Progenitor cell of endocrine pancreas (in vitro differentiated cells): ENCODE measurements at places on chromosomes 12 and 14.

- no peak overlapping the region for H3K4me3 ChIP-seq
- H3K36me3 ChIP-seq = peaks cover 17% of the 10 kb centered on the region
- H3K27me3 ChIP-seq = no peaks in the 10 kb centered on the region
- H3K27ac ChIP-seq = no peak overlapping the region
- DNase-seq = no peak
These were observed 11.8 kb downstream of the USP30 start for GRCh38 chr12:109064143-109064542.

DNA sequence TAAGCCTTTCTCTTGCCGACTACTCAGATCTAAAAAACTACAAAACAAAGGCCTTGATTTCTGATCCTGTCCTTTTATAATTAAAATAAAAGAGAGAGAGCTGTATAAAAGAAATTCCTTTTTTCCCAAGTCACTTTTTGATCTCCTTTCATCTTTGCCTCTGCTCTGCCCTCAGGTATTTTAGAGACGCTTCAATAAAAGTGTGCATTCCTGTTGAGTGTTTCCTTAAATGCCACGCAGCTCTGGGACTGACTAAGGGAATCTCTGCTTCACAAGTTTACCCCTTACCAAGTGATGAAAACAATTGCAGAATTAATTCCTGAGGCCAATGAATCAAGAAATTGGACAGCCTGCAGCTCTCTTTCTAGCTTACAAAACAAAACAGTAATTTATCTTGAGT is 1109.8 kb downstream of the TMTC2 start:
- H3K27me3 ChIP-seq = no peaks in the 10 kb centered on the region
- no peak overlapping the region for H3K4me3 ChIP-seq
- no peak overlapping the region for H3K27ac ChIP-seq
- no peaks in the 10 kb centered on the region for H3K4me1 ChIP-seq

DNA sequence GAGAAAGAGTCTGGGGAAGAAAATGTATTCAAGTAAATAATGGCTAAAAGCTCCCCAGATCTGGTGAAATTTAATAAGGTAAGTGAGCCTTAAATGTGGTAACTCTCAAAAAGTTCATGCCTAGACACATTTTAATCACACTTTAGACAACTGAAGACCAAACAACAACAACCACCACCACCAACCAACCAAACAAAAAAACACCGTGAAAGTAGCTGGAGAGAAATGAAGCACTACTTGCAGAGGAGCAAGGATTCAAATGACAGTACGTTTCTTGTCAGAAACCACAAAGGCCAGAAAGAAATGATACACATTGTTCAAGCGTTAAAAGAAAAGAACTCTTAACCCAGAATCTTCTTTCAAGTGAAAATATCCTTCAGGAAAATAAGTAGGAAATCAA is 208.3 kb downstream of the MYRFL start:
- no peak overlapping the region for H3K4me3 ChIP-seq
- H3K27ac ChIP-seq = no peak overlapping the region
- no peaks in the 10 kb centered on the region for H3K36me3 ChIP-seq
- H3K27me3 ChIP-seq = no peaks in the 10 kb centered on the region

DNA sequence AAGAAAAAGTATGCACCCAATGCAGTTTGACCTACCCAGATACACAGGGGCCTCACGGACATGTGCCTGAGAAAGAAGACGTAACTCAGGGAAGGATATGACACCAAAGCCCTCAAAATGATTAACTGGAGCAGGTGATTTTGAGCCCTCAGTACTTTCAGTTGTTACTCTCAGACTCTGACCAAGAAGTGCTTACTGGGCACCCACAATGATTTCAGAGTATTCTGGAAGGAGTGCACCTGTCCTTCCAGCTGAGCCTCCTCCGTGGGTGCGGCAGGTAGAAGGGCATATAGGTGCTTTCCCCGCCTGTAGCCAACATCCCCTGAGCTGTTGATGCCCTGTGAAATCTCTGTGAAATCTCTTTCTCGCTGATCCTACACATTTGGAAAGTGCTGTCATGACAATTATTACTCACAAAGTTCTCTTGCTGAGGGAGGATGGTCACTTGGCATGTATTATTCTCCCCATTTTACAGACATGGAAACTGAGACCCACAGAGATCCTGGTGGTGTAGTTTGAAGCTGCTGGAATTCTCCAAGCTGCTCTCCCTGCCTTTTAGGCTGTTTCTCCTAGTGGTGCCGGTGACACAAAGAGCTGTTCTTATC is 154.3 kb upstream of the CCND2 start:
- peaks cover 56% of the 10 kb centered on the region for H3K27me3 ChIP-seq
- no peak for DNase-seq
- H3K27ac ChIP-seq = no peak overlapping the region
- H3K36me3 ChIP-seq = no peaks in the 10 kb centered on the region
- no peak overlapping the region for H3K4me3 ChIP-seq

DNA sequence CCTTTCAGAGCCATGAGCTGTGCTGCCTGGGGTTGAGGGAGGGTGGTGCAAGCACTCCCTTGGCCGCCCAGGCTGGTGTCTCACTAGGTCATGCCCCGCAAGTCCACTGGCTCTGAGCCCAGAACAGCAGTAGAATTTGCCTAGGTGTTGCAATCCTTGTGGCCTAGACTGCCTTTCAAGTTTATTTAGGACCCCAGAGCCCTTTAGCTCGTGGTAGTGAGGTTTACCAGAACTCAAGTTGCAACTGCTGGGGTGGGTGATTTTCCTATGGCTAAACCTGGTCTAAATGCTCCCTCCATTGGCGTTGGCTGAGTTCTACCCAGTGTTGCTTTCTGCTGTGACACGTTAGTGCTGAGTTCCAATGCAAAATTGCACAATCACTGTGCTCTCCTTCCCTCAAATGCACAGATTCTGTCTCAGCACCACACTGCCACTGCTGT is 287.2 kb downstream of the BCAT1 start:
- H3K4me1 ChIP-seq = no peaks in the 10 kb centered on the region
- no peak overlapping the region for H3K27ac ChIP-seq
- no peak for DNase-seq
- H3K27me3 ChIP-seq = no peaks in the 10 kb centered on the region

GRCh38 chr12:114399664-114400211 is 6.2 kb downstream of the TBX5 start:
- H3K4me3 ChIP-seq = no peak overlapping the region
- no peak for DNase-seq
- H3K36me3 ChIP-seq = no peaks in the 10 kb centered on the region
- peaks cover 4% of the 10 kb centered on the region for H3K4me1 ChIP-seq
- H3K27ac ChIP-seq = no peak overlapping the region

DNA sequence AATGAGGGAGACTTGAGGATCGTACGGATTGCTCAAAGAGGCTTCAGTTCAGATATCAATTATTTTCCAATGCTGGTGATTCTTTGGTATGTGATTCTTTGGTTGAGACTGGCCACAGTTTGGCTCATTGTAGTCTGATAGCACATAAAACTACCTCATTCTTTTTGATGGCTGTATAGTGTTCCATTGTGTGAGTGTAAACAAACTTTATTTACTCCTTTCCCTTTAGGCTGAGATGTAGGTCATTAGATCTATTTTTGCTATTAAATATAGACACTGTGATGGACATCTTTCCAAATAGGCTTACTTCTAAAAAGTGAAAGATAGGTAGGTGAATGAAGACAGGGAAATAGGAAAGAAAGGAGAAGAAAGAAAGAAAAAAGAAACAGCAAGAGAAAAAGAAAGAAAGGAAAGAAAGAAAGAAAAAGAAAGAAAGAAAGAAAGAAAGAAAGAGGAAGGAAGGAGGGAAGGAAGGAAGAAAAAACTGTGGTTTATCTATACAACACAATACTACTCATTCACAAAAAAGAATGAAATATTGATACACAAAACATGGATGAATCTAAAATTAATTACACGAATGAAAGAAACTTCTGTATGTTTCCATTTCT is 19.8 kb upstream of the MED13L start:
- H3K27me3 ChIP-seq = peaks cover 12% of the 10 kb centered on the region
- H3K36me3 ChIP-seq = no peaks in the 10 kb centered on the region
- H3K4me3 ChIP-seq = no peak overlapping the region
